ENCODE measurements at places on chromosomes 4 and X.

- peak; percentile 96 for DNase-seq
Observed at GRCh38 chrX:16185725-16186136, 18.4 kb downstream of the MAGEB17 start.

DNA sequence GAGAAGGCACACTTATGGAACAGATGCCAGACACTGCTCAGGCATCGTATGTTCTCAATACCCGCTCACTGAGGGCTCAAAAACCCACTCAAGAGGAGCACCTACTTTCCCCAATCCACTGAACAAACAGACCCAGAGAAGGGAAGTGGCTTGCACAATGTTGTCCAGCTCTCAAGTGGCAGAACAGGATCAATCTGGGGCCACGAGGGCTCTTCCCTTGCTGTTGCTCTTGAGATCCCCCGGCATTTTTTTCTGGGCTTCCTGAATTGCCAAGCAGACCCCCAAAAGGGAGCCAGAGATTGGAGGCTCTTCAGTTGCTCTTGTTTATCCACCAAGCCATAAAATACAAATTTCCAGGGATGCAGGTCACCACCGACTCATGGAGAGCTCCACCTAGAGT lies 35.7 kb downstream of the IDS start:
- DNase-seq: no peak

- DNase-seq: no peak
Observed at GRCh38 chrX:71604141-71604540, 14.2 kb downstream of the CXCR3 start.

DNA sequence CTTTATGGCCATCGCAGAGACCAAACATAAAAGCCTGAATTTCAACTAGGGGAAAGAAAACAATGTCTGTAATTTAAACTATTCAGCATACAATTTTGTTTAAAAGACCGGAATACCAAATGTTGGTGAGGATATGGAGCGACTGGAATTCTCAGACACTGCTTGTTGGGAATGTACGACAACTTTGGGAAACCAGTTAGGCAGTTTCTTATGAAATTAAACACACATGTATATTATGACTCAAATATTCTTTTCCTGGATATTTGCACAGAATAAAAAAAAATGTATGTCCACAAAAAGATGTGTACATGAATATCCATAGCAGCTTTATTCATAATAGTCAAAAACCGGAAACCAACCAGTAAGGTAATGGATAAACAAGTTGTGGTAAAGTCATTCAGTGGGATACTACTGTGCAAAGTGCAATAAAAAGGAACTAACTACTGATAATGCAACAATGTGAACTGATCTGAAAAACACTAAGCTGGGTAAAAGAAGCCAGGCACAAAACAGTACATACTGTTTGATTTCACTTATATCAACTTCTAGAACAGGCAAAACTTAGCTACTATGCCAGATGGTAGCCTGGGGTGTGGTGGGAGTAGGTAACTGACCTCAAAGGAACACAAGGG lies 152.7 kb upstream of the FTHL17 start:
- DNase-seq: no peak

DNA sequence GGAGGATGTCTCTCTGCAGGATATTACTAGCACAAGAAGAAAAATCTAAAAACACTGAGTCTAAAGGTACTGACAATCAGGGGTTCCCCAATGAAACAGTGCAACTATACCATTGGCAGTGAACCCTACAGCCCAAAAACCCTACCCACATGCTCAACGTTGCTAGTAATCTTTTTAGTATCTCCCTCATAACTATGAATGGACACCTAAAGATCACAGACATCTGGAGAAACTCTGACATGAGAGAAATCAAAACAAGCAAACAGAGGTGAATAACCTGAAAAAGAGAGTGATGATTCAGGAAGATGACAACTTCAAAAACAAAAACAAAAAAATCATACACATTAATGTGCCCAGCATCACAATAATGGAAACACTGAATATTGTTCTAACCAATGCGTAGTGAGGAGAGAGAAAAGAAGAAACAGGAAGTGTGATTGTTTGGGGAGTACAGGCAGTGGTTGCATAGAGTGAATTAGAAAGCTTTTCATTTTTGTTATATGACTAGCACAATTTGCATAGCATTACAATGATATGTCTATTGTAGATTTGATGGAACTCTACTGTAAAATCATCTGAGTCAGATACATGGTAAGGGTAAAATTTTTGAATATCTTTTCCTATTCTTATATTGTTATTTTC lies 78.9 kb upstream of the FMR1 start:
- no peak for DNase-seq

- DNase-seq: no peak
Observed at GRCh38 chr4:61877266-61877665, 677.1 kb downstream of the ADGRL3 start.

- DNase-seq: peak; percentile 80
Observed at GRCh38 chrX:74449937-74450330, 28.6 kb downstream of the SLC16A2 start.

DNA sequence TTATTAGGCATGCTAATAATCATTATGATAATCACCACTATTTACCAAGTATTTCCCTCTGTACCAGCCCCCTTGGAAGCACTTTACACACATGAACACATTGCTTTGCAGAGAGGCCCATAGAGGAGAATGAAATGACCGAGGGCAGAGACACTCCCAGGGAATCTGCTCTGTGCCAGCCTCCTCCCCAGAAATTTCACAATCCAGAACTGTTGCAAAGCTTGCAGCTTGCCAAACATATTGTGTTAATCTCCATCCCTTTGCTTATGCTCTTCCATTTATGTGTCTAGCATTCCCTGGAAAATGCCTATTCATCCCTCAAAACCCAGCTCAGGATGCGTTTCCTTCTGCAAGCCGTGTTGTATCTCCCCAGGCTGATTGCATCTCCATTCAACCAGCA lies 37.8 kb downstream of the CYTL1 start:
- DNase-seq: no peak

DNA sequence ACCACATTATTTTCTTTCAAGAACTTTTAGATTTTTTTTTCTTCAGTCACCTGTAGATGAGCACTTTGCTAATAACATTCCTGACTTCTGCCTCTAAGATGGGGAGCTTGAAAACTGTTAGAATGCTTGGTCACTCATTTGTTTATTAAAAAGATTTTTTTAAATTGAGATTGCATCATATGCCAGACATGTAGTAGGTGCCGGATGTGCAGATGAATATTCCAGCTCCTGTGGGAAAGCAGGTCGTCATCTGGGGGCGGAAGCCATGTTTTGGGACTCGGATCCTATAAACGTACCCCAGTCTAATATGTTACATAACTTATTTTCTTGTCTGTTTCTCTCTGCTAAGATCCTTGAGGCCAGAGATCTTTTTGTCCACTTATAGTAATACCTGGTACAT lies 236.8 kb downstream of the ARHGAP10 start:
- no peak for DNase-seq

DNA sequence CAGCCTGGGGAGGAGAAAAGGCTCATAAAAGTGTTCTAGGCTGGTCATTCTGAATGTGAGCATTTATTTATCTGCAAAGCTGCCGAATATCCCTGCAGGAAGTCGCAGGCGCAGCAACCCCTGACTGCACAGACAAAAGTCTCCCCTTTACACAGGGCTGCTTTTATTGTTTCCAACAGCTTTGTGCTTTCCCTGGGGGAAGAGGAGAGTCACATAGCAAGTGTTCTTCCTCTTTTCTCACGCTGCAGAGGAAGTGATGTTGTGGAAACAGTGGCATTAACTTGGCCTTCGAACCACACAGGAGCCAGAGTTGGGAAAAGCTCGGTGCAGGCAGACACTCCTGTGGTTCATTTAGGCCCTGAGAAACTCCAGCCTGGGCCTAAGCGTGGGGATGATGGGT lies 81.5 kb upstream of the BCOR start:
- DNase-seq: no peak

GRCh38 chrX:933611-934010 lies 278.8 kb downstream of the CRLF2 start:
- no peak for DNase-seq

- DNase-seq: no peak
Observed at GRCh38 chr4:66284991-66285451, 614.7 kb upstream of the EPHA5 start.

- no peak for DNase-seq
Observed at GRCh38 chr4:7103607-7104365, 35.9 kb upstream of the GRPEL1 start.

DNA sequence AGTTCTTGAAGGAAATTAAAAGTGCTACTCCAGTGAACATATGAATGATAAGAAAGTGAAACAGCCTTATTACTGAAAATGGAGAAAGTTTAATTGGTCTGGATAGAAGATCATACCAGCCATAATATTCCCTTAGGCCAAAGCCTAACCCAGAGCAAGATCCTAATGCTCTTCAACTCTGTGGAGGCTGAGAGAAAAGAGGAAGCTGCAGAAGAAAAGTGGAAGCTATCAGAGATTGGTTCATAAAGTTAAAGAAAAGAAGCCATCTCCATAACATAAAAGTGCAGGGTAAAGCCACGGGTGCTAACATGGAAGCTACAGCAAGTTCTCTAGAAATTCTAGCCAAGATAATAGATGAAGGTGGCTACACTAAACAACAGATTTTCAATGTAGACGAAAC lies 85.5 kb upstream of the ATOH1 start:
- DNase-seq: no peak

DNA sequence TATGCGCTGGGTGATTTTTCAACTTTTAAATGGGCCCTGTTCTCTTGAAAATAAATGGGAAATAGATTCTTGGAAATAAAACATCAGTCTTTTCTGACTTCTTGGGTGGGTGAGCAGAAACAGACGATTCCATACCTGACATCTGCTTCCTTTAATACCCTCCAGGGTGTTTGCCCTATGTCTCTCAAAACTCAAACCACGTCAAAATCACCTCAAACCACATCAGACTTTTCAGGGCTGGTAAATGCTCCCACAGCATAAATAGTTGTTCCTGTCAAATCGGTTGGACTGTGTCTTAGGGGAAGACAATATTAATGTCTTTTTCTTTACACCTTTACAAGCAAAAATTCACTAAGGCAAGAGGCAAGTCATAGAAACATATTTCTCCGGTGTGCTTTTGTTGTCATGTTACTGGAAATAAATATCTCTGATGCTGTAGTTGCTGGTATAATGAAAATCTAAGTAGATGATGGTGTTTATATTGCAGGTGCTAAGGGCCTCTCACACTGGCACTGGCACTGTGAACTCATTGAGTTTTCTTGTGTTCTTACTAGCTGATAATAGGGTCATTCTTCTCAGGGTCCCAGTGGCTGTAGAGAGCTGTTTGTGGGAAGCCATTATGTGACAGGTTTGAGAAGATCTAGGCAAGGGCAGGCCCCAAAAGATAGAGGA lies 380.4 kb downstream of the RAPGEF2 start:
- DNase-seq: no peak

DNA sequence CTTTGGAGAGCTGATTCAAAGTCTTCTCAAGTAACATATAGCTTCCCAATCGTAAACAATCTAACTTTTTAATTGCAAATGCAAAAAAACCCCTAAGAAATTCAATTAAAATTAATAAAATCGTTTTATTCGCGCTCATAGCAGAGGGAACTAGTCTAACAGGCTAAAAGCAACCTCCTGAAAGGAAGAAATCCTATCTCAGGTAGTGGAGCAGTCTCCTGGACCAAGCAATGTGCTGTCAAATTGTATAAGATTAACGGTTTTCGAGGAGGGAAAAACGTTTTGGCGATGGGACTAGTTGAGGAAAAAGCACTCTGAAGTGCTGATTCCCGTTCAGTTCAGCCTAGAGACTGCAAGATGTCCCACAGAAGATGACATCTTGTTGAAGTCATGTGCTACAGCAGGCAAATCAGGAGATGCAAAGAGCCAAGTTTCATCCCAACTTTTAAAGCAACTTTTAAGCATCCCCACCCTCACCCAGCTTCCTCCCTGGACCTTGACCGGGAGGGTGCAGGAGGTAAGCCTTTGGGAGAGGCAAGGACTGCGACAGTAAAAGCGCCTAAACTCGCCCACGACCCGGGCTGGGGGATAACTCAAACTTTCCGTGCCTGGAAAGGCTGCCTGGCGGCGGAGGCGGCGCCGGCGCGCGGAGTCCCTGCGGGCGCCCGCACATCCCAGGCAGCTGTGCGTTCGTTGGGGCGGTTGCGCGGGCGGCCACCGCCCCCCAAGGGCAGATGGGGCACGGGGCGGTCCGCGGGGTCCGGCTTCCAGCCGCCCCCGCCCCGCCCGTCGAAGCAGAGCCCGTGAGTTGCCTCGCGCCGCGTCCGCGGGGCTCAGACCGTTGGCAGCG lies 784 bp downstream of the MAP7D3 start:
- DNase-seq: peak; percentile 16

- no peak for DNase-seq
Observed at GRCh38 chrX:72002875-72003274, 92.2 kb downstream of the NHSL2 start.

- DNase-seq: no peak
Observed at GRCh38 chr4:70979445-70980008, 13.9 kb upstream of the DCK start.

DNA sequence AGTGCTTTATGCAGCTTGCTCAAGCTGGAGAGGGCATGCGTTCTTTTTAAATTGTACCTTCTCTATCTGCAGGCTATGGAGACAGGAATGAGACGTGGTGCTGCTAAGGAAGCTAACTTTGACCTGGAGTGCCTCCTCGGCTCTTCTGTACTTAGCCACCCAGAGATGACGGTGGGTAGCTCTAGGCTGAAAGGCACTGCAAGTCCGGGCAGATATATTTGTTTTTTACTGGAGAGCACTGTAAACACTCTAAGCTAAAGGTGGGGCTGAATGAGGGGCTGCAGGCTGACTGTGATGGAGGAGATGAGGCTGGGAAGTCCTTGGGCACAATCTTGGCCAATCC lies 12.1 kb downstream of the ELF4 start:
- DNase-seq: no peak

DNA sequence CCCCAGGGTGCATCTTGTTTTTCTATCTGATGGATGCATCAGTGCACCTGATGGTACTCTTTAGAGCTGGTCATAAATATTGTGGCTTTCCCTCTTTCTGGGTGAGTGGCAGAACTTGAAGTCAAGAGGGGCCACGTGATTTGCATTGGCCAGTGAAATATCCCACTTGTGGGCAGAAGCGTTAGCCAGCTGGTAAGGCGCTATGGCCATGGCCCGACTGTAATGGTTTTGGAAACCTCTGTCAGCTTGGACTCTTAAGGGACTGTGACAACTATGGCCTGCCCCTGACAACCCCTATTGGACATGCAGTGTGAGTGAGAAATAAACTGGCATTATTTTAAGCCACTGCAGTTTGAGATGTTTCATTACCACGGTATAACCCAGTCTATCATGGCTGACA lies 72.8 kb downstream of the SEL1L3 start:
- DNase-seq: no peak

DNA sequence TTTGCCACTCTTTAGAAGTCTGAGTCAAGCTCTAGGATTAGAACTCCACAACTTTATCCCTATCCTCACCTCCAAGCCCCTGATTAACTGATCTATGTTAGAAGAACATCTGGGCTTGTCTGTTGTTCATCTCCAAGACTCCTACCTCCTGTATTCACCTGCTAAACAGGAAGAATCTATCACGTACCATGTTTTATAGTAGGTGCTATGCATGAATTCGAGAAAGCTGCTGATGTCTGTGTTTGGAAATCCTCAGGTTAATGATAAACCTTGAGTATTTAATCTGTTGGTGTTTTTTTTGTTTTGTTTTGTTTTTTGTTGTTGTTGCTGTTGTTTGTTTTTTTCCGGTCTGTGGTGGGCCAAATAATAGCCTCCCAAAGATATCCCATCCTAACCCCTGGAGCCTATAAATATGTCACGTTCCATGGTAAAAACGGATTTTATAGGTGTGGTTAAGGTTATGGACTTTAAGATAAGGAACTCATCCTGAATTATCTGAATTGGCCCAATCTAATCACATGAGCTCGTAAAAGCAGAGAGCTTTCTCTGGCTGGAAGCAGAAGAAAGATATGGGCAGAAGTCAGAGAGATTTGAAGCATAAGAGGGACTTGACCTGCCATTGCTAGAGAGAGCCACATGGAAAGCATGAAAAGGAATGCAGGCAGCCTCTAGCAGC lies 101.2 kb upstream of the DUSP21 start:
- no peak for DNase-seq

- no peak for DNase-seq
Observed at GRCh38 chr4:123921339-123921738, 524.7 kb downstream of the SPRY1 start.

All from HT1080 (cell line).